ENCODE measurements at places on chromosomes 2 and 18.

- no peak for DNase-seq
These were observed 201.2 kb upstream of the PIK3C3 start for GRCh38 chr18:41753826-41754225.

- no peak for DNase-seq
These were observed 84.9 kb downstream of the CMPK2 start for GRCh38 chr2:6780765-6781274.

DNA sequence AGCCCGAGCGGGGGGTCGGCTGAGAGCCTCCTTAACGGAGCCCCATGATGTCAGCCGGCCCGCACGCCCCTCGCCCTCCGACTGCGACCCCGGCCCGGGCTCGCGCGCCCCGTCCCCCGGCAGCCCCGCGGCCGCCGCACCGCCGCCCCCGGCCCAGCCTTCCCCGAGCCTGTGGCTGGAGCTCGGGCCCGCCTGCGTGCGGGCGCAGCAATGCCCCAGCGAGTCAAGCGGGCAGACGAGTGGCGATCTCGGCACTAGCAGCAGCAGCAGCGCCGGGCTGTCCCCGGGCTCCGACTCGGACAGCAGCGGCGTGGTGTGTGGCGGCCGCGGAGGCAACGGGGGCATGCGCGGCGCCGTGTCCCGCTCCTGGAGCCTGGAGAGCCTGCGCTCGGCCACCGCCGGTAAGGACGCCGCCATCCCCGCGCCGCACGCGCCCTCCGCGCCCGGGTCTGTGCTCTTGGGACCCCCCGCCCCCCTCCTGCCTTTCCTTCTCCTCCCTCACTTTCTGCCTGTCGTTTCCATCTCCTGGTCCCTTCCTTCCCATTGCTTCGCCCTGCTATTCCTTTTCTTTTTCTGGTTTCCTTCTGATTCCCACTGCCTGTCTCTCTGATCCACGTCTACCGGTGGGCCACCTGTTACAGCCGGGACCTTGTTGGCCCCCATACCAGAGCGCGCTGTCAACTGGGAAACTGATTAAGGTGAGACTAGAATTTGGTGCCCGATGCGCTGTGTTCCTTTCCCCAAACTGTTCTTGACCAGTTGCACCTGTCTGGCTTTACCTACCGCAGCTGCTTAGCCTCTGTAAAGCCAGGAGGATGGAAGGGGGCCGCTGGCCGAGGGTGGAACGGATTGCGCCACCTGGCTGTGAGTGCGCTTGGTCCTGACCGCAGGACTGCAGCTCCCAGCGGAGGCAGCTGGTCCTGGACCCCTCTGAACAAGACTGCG, 127.4 kb downstream of the ARHGEF4 start:
- no peak for DNase-seq

GRCh38 chr2:227653419-227653818, 13.2 kb upstream of the SCYGR5 start:
- no peak for DNase-seq

DNA sequence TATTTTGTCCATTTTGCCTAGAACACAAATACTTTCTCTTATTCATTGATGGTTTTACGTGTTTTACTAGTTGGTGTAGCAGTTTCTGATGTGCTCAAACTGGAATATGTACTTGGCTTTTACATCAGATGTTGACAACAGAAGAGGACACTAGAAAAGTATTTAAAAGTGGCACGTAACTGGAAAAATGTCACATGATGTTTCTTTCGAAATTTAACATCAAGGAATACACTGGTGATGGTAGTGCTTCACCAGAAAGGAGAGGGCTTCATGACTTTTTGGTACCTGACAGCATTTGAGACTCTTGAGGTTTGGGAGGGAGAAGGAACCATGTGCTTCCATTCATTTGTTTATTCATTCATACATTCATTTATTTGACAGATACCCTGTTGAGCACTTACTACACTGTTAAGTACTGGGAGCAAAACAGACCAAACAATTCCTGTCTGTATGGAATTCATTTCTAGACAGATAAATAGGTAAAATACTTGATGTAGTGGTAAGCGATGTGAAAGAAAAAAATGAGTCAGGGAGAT, 1.5 kb downstream of the GIGYF2 start:
- no peak for DNase-seq

DNA sequence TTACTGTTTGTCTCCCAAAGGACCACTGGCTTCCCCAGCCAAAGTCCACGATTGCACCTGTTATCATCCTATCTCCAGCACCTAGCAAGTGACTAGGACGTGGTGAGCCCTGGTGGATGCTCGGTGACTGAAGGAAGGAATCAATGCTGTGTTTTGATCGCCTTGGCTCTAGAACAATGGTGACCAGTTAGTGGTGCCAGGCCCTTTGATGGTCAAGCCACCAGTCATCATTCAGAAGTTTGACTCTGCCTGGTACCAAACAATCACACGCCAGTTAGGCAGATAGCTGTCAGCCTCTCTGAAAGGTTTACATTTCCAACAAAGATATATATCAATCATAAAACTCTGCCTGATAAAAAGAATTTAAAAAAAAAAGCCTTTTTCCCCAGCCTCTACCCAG, 244.1 kb downstream of the SH3BP4 start:
- peak; percentile 54 for DNase-seq

DNA sequence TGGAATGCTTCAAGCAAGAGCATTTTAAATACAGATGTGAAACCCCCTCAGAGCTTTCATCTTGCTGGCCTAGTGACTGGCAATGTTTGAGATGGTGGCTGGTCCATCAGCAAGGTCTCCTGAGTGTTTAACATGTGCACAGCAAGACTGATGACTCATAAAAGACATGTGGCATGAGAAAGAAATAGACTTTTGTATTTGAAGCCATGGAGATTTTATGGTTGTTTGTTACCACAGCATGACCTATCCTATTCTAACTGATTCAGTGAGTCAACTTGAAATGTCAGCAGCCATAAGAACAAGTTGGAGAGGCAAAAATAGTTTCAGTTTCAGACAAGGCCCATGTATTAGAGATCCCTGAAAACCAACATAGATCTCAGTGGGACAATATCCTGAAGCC, 154.7 kb upstream of the LYPD1 start:
- no peak for DNase-seq

All from hippocampal formation (tissue), 2 donors.